ENCODE measurements at places on chromosomes 2 and 18.
A peak's percentile ranks its signal among the peaks of the same experiment; 100 is the strongest.

- DNase-seq = no peak
Observed at GRCh38 chr18:10723496-10723895, 197.7 kb downstream of the NAPG start.

DNA sequence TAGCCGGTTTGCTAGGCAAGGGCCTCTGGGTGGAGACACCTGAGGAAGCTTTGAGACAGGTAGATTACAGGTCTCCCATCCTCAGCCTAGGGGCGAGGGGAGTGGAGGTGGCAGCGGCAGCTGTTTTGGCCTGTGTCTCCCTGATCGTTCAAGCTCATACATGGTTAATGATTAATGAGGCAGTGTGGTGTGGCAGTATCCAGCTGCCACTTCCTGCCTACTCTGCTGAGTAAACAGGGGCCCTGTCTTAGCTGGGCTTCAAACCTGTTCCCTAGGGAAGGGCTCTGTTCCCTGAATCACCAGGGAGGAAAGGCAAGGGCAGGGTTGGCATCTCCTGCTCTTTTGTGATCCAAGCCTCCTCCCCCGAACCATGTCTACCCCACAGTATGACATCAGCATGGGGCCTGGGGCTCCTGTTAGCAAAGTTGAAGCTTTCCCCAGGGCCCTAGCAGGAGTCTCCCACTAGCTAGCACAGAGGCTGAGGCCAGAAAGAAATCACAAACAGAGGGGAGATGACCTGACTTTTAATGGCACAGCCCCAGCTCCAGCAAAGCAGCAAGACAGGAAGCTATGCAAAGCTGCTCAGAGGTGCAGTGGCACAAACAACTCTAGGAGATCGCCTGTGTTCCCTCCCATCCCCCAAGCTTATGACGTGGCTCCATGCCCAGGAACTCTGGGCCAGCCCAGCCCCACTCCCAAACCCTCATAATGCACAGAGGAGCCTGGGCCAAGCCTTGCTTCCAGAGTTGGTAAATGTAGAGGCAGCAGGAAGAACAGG is 3.7 kb upstream of the TUBA4B start:
- DNase-seq = peak; percentile 7

- DNase-seq = no peak
Observed at GRCh38 chr2:72134408-72134996, 13.2 kb downstream of the CYP26B1 start.

DNA sequence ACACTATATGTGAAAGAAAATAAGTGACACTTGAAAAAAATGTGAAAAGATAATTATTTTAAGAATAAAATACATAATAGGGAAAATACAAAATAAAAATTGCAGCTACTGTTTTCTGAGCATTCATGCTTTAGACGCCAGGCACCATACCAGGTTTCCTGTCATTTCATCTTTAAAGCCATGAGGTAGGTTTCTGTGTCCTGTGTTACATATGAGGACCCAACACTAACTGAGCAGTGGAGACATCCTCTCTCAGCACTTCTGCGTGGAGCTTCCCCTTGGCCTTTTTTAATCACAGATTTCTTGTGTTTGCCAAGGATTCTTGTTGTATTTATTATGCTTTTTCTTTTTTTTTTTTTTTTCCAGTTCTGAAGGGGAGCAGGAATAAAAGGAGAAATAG is 117.3 kb downstream of the FAM117B start:
- DNase-seq = no peak

GRCh38 chr2:131105156-131105949 is at the start of gene PLEKHB2:
Gene PLEKHB2 (plus strand): TSS chr2:131105336. CDS start chr2:131120942, 15,606 bp downstream.
- peak; percentile 80 for DNase-seq

DNA sequence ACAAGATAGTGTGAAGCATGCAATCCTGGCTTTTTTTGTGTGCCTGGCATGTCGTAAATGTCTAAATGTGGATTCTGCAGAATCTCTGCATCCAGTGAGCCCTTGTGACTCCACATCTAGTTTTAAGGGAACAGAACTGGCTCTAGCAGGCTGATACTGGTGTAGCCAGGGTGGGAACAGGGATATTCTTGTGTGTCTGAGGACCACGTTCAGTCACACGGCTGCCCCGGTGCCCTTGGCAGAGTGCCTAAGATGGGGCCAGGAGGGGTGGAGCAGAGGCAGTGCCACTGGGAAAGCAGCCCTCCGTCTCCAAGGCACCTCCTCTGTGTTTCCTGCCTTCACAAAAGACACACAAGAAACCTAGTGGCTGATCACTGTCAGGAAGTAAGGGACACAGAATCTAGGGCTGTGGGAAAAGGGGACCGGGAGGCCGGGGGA is 91.5 kb upstream of the PARD3B start:
- DNase-seq = peak; percentile 9

- DNase-seq = no peak
Observed at GRCh38 chr18:23183411-23184150, 48.3 kb downstream of the CABLES1 start.

GRCh38 chr2:34808426-34808825 is 1209.3 kb upstream of the FAM98A start:
- DNase-seq = no peak

- no peak for DNase-seq
Observed at GRCh38 chr2:11521775-11522174, 12.1 kb upstream of the GREB1 start.

DNA sequence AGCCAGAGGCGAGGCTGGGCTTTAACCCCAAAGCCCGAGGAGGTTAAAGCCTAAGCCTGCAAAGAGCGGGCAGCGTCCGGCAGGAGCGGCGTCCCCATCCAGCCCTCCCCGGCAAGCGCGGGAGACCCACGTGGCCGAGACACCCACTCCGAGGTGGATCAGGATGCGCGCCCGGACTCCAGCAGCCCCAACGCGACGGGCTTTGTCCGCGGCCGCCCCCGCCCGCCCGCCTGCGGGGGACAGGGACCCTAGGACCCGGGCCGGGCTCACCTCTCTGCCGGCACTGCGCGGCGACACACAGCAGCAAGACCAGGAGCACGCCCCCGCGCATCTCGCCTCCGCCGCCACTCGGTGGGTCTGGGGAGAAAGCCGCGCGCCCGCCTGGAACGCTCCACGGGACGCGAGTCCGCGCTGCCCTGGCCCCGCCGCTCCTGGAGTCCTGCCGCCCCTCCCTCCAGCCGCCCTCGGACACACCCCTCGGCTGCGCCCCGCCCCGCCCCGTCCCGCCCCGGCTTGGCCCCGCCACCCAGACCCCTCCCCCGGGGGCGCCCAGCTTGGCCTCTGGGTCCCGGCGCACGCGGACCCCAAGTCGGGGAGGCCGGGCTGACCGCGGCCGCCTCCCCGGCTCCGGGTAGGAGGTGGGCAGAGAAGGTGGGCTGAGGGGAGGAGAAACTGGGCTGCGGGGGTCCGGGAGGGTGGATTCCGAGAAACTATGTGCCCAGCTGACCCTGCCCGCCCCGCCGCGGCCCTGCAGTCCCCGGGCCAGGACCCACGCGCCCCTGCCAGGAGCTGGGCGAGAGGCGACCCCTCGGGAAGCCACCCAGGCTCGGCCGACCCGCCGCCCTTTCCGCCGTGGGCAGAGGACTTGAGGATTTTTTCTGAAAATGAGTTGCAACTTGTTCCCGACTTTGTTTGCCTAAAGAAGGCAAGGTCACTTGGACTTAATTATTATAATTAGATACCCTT is at the start of gene LAMA1:
LAMA1 (minus strand) TSS at position 408 of the 966 bp plus-strand sequence; CDS start at position 331, 77 bp downstream.
- DNase-seq = no peak

GRCh38 chr2:204108330-204108751 is 171.8 kb downstream of the ICOS start:
- peak; percentile 16 for DNase-seq

DNA sequence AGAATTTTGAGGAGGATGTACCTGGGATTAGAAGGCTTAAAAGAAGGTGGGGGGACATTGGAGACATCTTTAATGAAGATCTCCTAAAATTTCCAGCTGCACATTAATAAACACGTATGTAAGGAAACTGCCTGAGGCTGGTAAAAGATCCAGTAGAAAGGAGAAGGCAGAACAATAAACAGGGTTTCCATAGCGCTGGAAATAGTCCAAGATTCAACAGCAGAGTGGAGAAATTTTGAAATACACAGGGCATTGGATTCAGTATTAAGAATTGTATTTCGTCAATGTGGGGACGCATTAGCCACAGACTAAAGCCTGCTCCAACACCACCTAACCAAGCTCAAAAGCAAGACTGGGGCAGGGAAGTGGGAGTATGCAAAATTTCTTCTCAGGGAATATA is 606.9 kb upstream of the NRXN1 start:
- no peak for DNase-seq

GRCh38 chr18:8117006-8117371 is 492.2 kb upstream of the RAB12 start:
- no peak for DNase-seq

- no peak for DNase-seq
Observed at GRCh38 chr2:28721601-28722191, 29.9 kb upstream of the PPP1CB start.

DNA sequence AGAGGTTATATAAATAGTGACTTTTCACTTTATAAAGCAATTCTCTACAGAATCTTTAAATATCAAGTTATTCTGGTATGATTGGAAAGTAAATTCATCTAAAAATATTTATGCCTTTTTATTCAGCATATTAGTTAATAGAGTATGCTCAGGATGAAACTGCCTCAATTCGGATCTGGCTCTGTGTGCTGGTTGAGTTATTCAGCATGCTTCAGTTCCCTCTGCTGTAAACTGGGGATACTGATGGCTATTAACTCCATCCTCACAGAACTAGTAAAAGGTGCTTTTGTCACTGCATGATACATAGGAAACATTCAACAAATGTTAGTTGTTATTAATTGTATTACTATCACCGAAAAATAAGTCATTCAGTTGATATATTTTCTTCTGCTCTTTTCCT is 250.3 kb downstream of the NRXN1 start:
- no peak for DNase-seq

DNA sequence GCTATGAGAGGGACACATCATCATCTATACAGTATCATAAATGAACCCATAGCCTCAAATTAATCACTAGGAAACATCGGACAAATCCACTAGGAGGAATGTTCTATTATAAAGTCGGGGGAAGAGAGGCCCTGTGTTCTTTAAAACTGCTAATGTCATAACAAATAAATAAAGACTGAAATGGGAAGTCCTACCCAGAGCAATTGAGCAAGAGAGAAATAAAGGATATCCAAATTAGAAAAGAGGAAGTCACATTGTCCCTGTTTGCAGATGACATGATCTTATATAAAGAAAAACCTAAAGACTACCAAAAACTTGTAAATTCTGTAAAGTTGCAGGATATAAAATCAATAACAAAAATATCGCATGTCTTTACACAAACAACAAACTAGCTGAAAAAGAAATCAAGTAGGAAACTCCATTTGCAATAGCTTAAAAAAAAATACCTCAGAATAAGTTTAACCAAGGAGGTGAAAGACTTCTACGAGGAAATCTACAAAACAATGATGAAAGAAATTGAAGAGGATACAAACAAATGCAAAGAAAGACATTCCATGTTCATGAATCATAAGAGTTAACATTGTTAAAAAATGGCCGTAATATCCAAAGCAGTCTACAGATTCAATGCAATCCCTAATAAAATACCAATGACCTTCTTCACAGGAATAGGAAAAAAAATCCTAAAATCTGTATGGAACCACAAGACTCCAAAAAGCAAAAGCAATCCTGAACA is 30.6 kb downstream of the RTN4 start:
- DNase-seq = no peak

DNA sequence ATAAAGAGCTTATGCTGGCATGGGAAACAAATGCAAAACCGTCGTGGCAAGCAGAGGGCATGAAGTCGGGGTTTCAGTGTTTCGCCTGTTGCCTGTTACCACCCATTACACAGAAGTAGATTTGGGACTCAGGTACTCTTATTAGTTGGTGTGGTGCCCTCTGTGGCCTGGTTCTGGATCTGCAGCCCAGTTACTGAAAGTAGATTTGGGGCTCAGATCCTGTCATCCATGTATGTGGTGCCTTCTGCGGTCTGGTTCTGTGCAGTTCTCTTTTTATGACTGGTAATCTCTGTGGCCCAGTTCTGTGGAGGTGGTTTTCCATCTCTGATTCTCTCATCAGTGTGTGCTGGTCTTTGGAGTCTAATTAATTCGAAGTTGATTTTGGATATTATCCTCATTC is 45.2 kb downstream of the ADNP2 start:
- no peak for DNase-seq

DNA sequence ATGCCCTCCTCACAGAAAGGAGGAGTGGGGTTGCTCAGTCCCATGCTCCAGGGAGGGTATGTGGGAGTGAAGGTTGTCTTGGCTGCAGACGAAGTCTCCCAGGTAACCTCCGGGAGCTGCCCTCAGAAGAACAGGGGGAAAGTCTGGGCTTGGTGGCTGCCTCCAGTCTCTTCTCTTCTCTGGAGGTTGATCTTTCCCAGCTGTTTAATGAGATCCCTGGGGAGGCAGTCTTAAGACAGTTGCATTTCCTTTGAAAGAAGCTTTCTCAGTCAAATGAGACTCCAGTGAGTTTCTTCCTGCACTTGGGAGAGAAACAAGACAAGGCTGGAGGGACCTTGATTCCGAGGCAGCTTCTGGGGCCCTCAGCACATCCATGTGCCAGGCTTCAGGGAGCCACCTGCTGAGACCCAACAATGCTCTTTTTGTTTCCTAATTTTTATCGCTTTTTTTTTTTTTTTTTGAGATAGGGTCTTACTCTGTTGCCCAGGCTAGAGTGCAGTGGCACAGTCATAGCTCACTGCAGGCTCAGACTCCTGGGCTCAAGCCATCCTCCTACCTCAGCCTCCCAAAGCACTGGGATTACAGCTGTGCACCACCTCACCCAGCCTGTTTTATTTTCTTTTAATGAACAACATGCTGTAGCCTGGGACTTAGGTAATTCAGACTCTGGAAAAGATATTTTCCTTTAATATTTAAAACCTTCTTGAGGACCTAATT is 71.7 kb upstream of the TPO start:
- DNase-seq = no peak

DNA sequence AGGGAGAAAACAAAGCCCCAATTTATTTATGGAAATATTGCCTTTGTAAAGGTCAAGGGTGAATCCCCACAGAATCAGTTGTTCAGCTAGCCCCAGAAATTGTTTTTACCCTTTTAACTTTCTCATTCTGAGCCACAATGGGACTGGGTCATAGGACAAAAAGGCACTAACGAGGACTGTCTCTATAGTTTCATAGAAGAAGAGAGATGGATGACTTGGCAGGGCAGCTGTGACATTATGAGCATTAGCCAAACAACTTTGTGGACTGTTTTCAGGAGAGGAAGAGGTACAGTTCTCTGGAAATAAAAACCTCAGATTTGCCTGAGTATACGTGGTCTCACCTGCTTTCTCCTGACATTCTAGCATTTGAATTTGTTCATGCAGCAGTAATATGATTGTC is 1155.8 kb upstream of the CHAC2 start:
- DNase-seq = peak; percentile 35

- DNase-seq = no peak
Observed at GRCh38 chr2:198004173-198004572, 199.8 kb downstream of the PLCL1 start.

- DNase-seq = no peak
Observed at GRCh38 chr2:199851883-199852282, 891 bp upstream of the FTCDNL1 start.
